ENCODE measurements at places on chromosomes 16 and 17. TPM values are rescaled to one million over a fixed set of nuclear protein-coding genes. Genes with fewer than 3 reads are reported as not detected.

RPTOR gene
- 18.5 TPM for total RNA-seq

DNA sequence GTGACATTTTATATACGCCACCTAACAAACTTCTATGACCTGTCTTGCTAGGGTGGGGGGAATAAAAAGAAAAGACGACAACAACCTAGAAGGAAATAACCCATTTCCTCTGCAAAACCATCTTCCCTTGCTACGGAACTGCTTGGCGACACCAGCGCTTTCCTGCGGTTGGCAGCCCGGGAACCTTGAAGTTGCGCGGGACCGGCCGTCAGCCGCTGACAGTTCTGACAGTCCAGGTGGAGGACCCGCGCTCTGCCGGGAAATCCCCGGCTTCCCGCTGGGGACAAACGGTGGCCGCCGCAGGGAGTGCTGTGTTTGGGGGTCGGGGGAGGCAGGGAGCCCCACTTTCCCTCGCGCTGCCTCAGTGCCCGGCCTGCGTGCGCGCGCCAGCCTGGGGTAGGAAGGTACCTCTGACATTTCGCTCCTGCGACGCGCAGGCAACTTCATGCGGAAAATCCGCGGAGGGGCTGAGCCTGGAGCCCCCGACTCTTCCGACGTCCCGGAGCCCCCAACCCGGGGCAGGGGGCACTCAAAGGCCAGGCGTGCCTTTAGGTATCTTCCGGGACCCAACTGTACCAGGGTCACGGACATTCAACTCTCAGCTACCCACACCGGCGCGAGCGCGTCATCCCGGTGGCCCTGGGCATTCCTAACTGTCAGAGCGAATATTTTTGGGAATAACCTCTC is 516 bp downstream of the SLC16A6 start:
- no peak for DNase-seq

DNA sequence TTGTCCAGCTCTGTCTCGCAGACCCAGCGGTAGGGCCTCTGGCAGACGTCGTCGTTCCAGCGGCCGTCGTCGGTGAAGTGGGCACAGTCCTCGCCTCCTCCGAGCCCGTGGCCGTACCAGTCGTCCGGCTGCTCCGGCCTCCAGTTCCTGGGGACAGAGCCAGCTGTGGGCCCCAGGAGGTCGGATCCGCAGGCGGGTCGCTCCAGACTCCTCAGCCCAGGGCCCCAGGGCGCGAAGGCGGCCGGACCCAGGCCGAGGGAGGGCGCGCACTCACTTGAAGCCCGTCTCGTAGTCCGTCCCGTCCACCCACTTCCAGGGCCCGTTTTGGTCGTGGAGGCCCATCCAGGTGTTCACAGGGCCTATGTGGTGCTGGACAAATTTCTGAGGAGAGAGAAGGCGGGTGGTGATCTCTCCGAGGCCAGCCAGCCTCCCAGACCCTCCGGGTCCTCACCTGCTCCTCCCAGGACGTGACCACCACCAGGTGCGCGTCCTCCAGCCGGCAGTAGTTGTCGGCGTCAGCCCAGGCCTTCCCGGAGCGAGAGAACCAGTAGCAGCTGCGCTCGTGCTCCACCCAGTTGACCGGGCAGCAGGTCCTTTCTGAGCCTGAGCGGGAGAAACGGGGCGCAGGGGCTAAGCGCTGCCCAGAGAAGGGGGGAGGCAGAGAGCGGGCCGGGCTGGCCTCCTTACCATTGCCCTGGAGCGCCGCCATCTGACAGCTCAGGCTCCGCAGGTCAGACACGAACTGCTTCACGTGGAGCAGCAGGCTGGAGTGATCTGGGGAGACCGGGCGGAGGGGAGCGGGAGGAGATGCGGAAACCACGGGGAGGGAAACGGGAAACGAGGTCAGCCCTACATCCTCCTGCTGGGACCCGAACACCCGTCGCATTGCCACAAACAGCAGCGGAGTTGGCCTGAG is 5.2 kb downstream of the ASGR1 start:
- peak; percentile 62 for DNase-seq

DNA sequence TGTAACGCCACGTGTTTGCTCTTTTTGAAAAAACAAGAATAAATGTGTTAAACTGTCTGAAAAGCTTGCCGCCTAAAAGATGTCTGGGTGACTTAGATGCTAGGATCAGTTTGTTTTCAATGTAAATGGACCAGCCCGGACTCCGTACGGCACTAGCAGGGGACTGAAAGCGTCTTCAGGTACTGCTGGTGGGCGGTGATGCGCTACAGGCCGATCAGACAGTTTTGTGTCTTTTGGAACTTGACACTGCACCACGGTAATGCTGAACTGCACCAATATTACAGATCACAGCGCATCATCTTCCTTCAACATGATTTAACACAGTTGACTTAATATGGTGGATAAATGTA is 727 bp upstream of the MBTPS1 start:
- DNase-seq = no peak

DNA sequence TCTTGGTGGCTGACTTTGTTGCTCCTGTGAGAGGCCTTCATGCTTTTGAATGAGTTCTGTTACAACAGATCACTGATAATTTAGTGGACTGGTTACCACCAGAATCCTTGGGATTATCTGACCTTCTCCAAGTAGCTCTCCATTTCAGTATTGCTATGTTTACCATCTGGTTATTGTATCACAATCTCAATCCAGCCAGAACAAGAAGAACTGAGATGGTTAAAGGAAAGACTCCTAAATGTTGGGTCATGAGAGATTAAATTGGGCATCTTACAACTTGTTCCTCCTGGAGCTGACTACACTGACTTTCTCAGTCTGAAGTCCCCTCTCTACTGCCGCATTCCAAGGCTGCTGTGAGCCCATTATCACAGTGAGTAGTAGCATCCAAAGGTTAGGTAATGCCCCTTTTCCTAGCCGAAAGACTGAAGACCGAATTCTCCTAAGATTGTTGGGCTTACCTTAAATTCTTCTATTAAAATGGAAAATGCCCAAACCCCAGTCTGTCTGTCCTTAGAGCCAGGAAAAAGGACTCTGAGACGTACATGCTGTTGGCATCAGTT is 181.7 kb upstream of the TBX2 start:
- no peak for DNase-seq

DNA sequence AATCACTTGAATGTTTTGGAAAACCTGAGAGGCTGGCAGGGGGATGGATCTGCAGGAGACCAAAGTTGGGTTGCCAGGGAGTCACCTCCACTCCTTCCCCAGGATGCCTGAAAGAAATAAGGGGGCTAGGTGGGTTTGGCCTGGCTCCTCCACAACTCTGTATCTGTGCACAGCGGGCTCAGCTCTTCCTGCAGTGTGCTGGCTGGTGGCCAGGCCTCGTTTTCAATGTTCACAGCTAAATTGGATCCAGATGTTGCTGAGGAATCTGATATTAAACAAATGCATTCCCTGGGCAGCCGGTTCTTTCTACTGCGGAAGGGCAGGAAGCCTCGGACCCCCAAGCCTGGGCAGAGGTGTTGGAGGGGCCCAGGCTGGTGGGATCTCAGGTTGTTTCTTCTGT is 106.2 kb downstream of the N4BP1 start:
- peak; percentile 77 for DNase-seq

- DNase-seq = no peak
Measured at GRCh38 chr17:9839433-9839832, 13.7 kb downstream of the GLP2R start.
